ENCODE measurements at places on chromosomes 13 and 19.
A peak's percentile ranks its signal among the peaks of the same experiment; 100 is the strongest.

GRCh38 chr19:16073988-16074387 lies 2.3 kb upstream of the TPM4 start:
- peak; percentile 54 for DNase-seq
- H3K4me1 ChIP-seq = peaks cover 78% of the 10 kb centered on the region
- H3K4me3 ChIP-seq = no peak overlapping the region
- H3K36me3 ChIP-seq = no peaks in the 10 kb centered on the region

- H3K4me3 ChIP-seq = no peak overlapping the region
- no peak for DNase-seq
- H3K27me3 ChIP-seq = no peaks in the 10 kb centered on the region
- no peak overlapping the region for H3K27ac ChIP-seq
- H3K36me3 ChIP-seq = no peaks in the 10 kb centered on the region
- peaks cover 33% of the 10 kb centered on the region for H3K4me1 ChIP-seq
Observed at GRCh38 chr13:46577696-46578589, 25.0 kb downstream of the LRCH1 start.

DNA sequence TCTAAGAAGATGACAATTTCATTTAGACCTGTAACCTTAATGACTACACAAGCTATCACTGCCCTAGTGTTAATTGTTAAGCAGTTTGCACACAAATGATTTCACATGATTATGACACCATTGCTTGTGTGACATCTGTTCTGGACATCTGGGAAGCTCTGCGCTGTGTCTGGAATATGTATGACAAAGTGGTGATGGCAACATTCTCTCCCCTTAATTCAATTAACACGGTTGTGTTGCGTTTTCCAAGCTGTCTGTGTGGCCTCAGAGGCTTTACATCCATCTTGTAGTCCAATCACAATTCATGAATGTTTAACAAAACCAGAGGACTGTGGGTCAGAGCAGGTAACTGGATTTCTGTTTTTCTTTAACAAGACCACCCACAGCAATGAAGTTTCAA lies 204.4 kb downstream of the COG6 start:
- no peak for DNase-seq
- H3K27me3 ChIP-seq = no peaks in the 10 kb centered on the region
- no peak overlapping the region for H3K27ac ChIP-seq
- no peaks in the 10 kb centered on the region for H3K36me3 ChIP-seq

GRCh38 chr19:3720349-3720917 lies 12.2 kb downstream of the TJP3 start:
- DNase-seq = no peak
- H3K4me1 ChIP-seq = peaks cover 22% of the 10 kb centered on the region
- H3K36me3 ChIP-seq = no peaks in the 10 kb centered on the region
- peaks cover 6% of the 10 kb centered on the region for H3K27me3 ChIP-seq
- H3K4me3 ChIP-seq = no peak overlapping the region
- no peak overlapping the region for H3K27ac ChIP-seq

DNA sequence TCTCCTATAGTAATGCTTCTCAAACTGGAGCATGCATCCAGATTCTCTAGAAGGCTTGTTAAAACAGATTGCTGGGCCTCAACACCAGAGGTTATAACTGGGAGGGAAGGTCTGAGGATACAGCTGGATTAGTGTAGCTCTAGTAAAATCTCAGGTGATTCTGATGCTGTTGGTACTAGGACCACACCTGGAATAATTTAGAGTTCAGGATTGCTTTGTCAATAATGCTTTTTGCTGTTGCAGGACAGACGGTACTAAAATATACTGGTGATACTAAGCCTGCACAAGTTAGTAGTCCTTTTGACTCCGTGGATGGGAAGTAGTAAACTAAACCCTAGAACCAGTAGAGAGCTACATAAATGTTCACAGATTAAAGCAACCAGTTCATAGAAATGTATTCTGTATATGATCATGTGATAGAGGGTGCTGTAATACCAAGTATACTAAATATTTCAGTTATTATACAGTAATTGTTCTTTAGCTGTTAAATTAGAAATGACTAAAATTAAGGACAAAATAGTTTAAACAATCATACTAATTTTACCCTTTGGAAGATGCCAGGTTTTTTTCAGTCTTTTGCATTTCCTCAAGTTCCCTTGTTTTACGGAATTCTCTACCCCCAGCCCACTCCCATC lies 258.2 kb upstream of the STARD13 start:
- H3K27ac ChIP-seq = peak overlapping the region; percentile 96
- peaks cover 43% of the 10 kb centered on the region for H3K4me1 ChIP-seq
- H3K4me3 ChIP-seq = peak overlapping the region; percentile 75
- no peaks in the 10 kb centered on the region for H3K36me3 ChIP-seq

GRCh38 chr19:55032170-55032800 lies 5.8 kb downstream of the GP6 start:
- no peak overlapping the region for H3K27ac ChIP-seq
- H3K36me3 ChIP-seq = no peaks in the 10 kb centered on the region
- no peak for DNase-seq
- H3K4me1 ChIP-seq = no peaks in the 10 kb centered on the region
- H3K27me3 ChIP-seq = no peaks in the 10 kb centered on the region

DNA sequence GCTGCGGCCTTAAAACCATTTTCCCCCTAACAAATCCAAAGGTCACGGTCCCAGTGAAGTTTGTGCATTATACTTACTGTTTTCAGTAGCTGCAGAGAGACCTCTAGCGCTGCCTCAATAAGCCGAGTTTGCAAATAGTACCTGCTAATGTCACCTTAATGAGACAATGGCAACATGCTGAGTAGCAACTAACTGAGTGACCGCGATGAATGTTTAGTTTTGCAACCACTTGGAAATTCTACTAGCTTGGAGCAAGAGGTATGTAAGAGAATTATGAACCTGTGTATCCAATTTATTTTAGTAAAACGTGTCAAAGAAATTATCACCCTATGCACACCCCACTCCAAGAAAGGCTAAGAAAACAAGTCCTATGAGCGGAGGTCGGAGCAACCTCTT lies 1.2 kb downstream of the KPNA3 start:
- peak overlapping the region; percentile 74 for H3K27ac ChIP-seq
- DNase-seq = peak; percentile 17
- H3K27me3 ChIP-seq = no peaks in the 10 kb centered on the region

- H3K27ac ChIP-seq = peak overlapping the region; percentile 63
- H3K4me3 ChIP-seq = peak overlapping the region; percentile 89
- H3K27me3 ChIP-seq = no peaks in the 10 kb centered on the region
- no peaks in the 10 kb centered on the region for H3K36me3 ChIP-seq
- H3K4me1 ChIP-seq = peaks cover 51% of the 10 kb centered on the region
- no peak for DNase-seq
Observed at GRCh38 chr19:32692727-32693061, 1.1 kb downstream of the NUDT19 start.

DNA sequence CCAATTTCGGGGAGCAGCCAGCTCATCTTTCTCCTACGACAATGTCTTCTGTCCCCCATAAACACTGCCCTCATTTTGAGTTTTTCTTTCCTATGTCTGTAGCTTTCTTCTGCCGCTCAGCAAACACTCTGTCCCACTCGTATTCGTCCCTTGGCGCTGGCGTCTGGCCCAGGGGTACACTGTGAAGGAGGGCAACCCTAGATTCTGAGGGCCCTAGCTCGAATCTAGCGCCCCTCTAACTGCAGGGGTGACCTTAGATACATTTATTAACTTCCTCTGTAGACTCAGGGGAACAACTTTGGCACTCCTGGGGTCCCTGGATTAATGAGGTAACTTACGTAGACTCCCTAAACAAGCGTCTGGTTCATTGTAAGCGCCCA lies 677 bp upstream of the LRCH1 start:
- peak overlapping the region; percentile 79 for H3K27ac ChIP-seq
- H3K36me3 ChIP-seq = no peaks in the 10 kb centered on the region
- DNase-seq = no peak

DNA sequence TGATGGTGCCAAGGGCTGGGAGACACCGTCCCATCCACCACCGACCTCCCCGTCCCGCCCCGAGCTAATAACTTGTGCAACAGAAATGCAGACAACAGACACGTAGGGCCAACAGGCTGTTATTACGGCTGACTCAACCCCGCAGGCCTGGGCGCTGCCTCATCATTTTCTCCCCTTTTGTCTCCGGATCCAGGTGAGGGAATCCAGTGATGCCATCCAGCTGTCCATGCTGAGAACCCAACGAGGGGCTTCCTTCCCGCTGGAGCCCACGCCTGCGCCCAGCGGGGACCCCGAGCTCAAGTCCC lies 6.4 kb upstream of the DIRAS1 start:
- no peak for DNase-seq
- H3K4me3 ChIP-seq = no peak overlapping the region
- no peaks in the 10 kb centered on the region for H3K4me1 ChIP-seq
- no peaks in the 10 kb centered on the region for H3K36me3 ChIP-seq
- H3K27ac ChIP-seq = no peak overlapping the region
- H3K27me3 ChIP-seq = no peaks in the 10 kb centered on the region

- DNase-seq = no peak
- no peaks in the 10 kb centered on the region for H3K4me1 ChIP-seq
- no peak overlapping the region for H3K4me3 ChIP-seq
- no peaks in the 10 kb centered on the region for H3K36me3 ChIP-seq
- H3K27me3 ChIP-seq = peaks cover 6% of the 10 kb centered on the region
Observed at GRCh38 chr13:110574161-110574560, 12.6 kb upstream of the RAB20 start.

- H3K27me3 ChIP-seq = peaks cover 29% of the 10 kb centered on the region
- H3K36me3 ChIP-seq = no peaks in the 10 kb centered on the region
- H3K27ac ChIP-seq = no peak overlapping the region
- no peak for DNase-seq
- peaks cover 10% of the 10 kb centered on the region for H3K4me1 ChIP-seq
- no peak overlapping the region for H3K4me3 ChIP-seq
Observed at GRCh38 chr13:35470671-35471661, 5.5 kb downstream of the MAB21L1 start.

GRCh38 chr13:30963791-30964190 lies 31.3 kb downstream of the TEX26 start:
- no peaks in the 10 kb centered on the region for H3K27me3 ChIP-seq
- DNase-seq = no peak
- no peaks in the 10 kb centered on the region for H3K4me1 ChIP-seq
- H3K4me3 ChIP-seq = no peak overlapping the region
- H3K36me3 ChIP-seq = no peaks in the 10 kb centered on the region

DNA sequence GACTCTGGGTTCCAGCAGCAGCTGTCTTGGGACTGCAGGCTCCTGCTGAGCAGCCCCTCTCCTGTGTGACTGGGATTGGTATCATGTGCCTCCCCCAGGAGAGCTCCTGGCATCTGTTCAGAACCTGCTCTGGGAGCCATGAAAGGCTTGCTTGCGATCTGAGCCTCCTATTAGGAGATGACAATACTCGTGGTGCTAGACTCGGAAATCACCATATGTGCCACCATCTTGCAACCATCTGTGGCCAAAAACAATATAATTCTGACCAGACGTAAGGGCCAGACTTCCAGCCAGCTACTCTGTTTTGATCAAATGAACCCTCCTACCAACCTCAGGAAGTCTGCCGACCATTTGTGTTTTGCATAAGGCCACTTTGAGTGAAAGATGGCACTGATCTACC lies 484.7 kb downstream of the IRS2 start:
- DNase-seq = no peak
- no peaks in the 10 kb centered on the region for H3K36me3 ChIP-seq
- no peak overlapping the region for H3K27ac ChIP-seq
- no peak overlapping the region for H3K4me3 ChIP-seq

DNA sequence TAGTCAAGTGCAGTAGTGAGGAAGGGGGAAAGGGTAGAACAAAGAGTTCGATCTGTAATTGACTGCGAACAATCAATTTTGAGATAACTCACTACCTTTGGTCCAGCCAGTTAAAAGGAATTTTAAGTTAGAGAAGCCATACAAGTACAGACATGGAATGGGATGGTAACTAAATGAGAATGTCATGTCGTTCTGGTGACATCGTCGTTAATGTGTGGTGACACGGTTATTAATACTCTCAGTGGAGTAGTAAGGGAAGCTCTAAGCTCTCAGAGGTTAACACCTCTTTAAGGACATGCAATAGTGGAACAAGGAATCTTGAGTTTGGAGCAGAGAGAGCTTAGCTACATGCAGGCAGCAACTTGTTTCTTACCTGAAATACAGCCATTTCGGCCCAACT lies 154.9 kb upstream of the KLF12 start:
- no peak overlapping the region for H3K27ac ChIP-seq
- H3K27me3 ChIP-seq = no peaks in the 10 kb centered on the region
- peaks cover 53% of the 10 kb centered on the region for H3K4me1 ChIP-seq
- H3K36me3 ChIP-seq = no peaks in the 10 kb centered on the region
- no peak overlapping the region for H3K4me3 ChIP-seq
- DNase-seq = no peak

DNA sequence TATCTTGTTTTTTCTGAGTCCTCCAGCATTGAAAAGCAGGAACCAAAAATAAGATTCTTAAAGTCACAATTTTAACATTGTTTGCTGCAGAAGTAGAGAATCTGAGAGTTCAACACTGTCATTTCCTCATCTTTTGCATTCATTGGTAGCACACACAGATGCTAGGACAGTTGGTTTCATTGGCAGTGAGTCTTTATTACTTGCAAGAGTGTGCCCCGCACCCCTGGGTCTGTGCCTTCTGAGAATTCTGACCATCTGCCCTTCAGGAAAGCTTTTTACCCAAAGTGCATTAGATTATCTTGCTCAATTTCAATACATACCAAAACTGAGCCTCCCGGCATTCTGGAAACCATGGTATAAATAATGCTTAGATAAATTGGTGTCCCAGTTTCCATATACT lies 247.7 kb upstream of the SLITRK1 start:
- H3K27ac ChIP-seq = no peak overlapping the region
- DNase-seq = no peak
- no peaks in the 10 kb centered on the region for H3K27me3 ChIP-seq
- H3K4me1 ChIP-seq = no peaks in the 10 kb centered on the region

GRCh38 chr19:50147462-50148423 lies 15.3 kb downstream of the IZUMO2 start:
- H3K27me3 ChIP-seq = peaks cover 8% of the 10 kb centered on the region
- peaks cover 3% of the 10 kb centered on the region for H3K4me1 ChIP-seq
- peak; percentile 79 for DNase-seq
- H3K4me3 ChIP-seq = peak overlapping the region; percentile 56
- no peak overlapping the region for H3K27ac ChIP-seq

- H3K27me3 ChIP-seq = no peaks in the 10 kb centered on the region
- H3K27ac ChIP-seq = no peak overlapping the region
- H3K36me3 ChIP-seq = no peaks in the 10 kb centered on the region
- DNase-seq = no peak
- no peak overlapping the region for H3K4me3 ChIP-seq
Observed at GRCh38 chr13:21733475-21734263, 62.8 kb downstream of the FGF9 start.

GRCh38 chr13:80778297-80778696 lies 437.4 kb upstream of the SPRY2 start:
- H3K4me3 ChIP-seq = no peak overlapping the region
- H3K4me1 ChIP-seq = no peaks in the 10 kb centered on the region
- no peaks in the 10 kb centered on the region for H3K36me3 ChIP-seq
- no peak overlapping the region for H3K27ac ChIP-seq
- H3K27me3 ChIP-seq = no peaks in the 10 kb centered on the region

GRCh38 chr13:50326811-50327210 lies 311.6 kb downstream of the KCNRG start:
- H3K4me3 ChIP-seq = no peak overlapping the region
- H3K27me3 ChIP-seq = no peaks in the 10 kb centered on the region
- DNase-seq = no peak
- no peaks in the 10 kb centered on the region for H3K4me1 ChIP-seq
- H3K27ac ChIP-seq = no peak overlapping the region
